Stimulated activated CD8-positive, alpha-beta memory T cell treated with anti-CD3 and anti-CD28 coated beads, Interleukin-12 subunit alpha, Interleukin-12 subunit beta, amount 100 ng/mL, for 4 hours (primary cell): ENCODE measurements at places on chromosomes 2 and 18.

DNA sequence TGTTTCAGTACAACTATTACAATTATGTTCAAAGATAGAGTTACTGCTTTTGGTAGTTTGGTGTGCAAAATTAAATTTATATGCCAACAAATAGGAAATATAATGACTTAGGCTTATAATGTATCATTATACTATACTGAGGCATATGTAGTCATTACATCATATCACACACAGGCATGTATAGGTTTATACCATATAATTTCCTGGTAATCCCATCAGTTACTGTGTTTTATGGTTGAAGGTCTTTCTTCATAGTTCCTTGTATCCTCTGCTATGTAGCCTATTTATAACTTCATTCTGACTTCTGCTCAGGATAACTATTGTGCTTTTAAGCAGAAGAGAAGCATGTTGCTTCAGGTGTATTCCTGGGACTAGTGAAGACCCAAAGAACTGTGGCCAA, 110.5 kb downstream of the ZNF407 start:
- no peak for DNase-seq

DNA sequence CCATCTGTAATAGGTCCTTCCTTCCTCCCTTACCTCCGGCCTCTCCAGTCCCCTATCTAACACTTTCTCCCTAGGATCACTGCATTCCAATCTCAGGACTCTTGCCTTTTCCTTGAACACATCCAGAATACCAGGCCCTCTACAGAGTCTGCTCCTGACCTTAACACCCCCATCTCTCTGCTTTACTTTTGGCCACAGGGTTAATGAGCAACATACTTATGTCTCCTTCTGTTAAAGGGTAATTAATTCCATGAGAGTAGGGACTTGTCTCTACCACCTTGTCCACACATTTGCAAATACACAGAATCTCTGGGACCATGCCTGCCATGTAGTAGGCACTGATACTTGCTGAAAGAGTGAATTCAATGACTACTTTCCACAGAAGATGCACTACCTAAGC, 94.9 kb downstream of the COBLL1 start:
- DNase-seq, result no peak

GRCh38 chr2:99609851-99610381, 120.1 kb upstream of the REV1 start:
- DNase-seq, result no peak

- DNase-seq, result no peak
Measured at GRCh38 chr2:201433394-201433995, 17.8 kb downstream of the TRAK2 start.

DNA sequence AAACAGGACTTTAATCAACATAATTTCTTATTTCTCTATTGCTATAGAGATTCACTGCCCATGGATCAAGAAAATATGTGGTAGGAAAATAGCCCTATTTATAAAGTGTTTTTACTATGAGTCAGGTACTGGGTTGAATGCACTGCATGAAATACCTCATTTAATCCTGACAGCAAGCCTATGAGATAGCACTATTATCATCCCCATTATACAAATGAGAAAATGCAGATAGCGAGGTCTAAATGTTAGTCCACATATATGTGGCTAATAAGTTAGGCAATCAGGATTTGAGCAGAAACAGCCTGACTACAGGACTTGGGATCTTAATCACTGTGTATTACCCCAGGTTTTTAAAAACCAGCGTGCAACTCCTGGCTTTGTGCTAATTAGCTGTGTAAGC, 8.5 kb upstream of the LYPD1 start:
- DNase-seq, result no peak

- DNase-seq, result no peak
Measured at GRCh38 chr2:194104687-194105086, 1552.3 kb upstream of the SLC39A10 start.

DNA sequence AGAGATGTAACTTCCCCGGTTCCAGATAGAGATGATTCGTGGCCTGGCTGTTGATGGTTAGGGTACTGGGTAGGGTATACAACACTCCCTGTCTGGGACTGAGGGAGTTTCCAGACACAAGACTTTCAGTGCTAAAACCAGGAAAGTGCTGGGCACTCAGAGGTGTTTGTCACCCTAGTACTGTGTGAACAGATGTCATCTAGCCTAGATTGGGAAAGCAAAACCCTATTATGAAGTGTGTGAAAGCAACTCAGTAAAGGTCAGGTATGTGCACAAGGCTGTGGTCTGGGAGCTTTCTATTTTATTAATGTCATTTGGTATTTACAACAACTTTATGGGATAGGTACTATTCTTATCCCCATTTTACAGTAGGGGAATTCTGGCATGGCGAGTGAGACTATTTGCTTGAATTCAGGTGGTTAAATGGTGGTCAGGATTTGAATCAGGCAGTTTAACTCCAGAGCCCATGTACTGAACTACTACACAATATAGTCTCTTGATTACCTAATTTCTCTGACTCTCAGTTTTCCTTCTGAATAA, 2.6 kb downstream of the BZW1 start:
- no peak for DNase-seq

DNA sequence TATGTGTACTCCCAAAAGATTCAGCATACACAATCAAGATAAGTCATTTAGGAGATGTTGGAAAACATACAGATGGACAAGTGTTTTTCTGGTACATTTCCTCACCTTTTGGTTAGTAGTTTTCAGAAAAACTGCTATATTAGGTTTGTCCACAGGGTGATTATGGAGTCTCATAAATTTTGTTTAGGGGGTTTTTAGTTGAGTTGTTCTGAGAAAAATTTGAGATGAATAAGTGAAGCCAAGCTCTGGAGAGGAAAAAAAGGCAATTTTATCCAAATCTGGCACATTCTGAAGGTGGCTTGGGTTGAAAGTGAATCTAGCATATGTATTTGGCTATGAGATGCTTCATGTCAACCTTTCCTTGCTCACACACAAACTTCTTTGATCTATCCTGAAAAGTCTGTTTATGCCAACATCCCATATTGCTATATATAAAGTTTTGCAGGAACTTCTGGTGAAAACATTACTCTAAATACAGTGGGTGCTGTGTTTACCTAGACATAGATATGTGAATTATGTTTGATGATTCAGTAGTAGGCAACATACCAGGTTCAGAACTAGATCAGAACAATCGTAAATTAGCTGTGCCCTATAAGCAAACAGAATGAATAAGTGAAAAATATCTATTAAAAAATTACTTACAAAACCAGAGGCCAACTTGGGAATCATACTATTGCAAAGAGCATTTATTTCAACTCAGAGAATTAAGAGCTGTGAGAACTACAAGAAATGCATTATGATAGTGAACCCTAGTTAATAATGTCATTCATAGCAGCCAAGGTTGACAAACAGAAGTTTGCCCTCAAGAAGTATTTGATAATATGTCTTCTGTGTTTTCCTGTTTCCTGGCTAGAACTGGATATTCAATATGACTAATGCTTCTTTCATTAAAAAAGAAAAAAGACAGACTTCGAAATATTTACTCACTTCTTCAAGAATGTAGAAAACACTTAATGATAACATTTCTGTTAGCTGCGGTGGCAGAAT, 552.0 kb downstream of the IRS1 start:
- DNase-seq, result no peak

- DNase-seq, result no peak
Measured at GRCh38 chr2:150646746-150647145, 159.3 kb upstream of the RND3 start.

DNA sequence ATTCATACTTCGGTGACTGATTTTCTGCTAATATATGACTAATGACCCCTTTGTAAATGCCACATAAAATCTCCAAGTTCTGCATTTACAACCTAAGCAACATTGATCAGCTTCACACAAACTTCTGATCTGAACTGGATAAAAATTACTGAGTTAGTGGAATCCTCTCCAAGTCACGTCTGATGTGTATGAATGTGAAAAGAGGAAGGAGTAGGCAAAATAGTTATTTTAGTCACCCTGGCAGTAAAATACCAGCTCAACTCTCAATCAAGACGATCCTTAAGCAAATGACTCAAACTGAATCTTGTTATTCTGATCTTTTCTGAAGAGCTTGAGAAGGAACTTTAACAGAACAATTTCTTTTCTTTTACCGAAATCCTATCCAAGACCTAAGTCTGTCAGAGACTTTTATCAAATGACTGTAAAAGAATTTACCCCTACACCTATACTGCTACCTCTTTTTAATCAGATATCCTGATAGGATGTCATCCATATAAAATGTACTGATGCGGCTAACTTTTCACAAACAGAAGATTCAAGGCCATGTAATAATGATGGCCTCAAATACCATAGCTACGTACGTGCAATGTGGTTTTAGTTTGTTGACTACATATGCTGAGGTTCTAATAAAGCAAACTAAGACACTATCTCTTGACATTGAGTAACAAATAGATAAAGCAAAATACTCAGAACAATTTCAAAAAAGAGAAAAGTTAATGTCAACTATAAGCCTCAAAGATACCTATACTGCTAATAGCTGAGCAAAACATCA, 23.7 kb downstream of the CUL3 start:
- DNase-seq, result no peak

DNA sequence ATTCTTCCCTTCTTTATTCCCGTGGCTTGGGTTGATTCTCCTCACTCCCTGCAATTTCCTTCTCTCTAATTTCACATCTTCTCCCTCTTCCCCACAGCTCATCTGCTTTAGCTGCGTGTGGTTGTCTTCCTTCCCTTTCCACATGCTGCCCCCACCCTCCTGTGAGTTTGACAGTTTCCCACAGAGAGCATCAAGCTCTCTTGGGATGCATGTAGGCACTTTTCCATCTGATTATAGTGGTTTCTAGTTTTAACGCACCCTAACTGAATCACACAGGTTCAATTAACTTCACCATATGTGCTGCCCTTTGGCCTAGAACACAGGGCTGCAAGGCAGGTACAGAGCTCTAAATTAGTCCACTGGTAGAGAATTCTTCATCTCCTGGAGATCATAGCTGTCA, 110.5 kb downstream of the TACR1 start:
- DNase-seq, result no peak

GRCh38 chr18:46374850-46375249, 270.7 kb downstream of the HAUS1 start:
- no peak for DNase-seq

GRCh38 chr2:235291461-235291860, 202.4 kb upstream of the AGAP1 start:
- DNase-seq, result no peak

DNA sequence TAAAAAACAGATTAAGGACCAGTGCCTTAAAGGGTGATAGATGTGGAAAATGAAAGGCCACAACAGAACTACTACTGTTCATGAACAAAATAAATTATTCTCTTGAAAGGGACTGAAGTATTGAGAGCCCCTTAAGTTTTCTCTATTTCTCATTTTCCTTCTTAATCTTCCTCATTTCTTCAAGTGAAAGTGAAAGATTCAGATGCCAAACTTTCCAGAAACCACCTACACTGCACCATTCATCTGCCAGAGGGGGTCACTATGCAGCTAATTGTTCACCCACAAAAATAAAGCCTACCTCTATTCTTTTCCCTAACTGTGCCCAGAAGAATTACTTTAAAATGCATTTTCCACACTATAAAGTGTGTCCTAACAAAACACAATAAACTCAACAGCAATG, 140.1 kb downstream of the NR4A2 start:
- no peak for DNase-seq

DNA sequence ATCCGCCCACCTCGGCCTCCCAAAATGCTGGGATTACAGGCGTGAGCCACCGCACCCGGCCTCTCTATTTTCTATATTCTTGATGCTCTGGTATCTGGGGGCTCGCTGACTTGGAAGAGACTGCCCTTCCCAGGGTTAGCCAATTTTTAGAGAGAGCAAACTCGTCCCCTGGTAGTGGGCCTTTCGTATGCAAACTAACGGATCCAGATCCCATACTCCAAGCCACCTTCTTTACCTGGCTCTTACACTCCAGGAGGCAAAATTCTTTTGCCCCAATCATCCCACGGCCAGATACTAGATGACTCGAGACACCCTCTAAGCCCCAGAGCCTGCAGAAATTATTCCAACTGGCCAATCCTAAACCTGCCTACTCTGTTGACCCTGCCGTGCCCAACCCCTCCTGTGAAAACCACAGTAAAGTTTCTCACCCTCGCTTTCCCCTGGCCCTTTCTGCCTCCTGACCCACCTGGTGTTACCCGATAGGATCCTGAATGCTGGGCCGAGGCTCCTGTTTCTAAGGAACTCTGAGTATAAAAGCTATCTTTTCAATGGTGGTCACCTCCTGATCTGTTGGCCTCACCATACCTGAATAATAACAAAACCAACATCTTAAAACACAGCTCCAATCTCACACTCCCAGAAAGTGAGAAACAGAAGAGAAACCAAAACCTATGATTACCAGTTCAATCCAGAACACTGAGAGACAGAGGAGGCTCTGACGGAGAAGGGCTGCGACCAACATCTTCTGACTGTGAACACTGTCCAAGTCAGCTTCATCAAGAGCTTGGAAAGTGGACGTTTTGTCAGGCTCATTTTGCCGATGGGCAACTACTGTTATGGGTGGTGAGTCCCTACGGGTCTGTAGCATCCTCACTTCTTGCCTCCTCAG, 57.6 kb upstream of the ZNF532 start:
- DNase-seq, result no peak

GRCh38 chr18:58761241-58761969, 90.1 kb downstream of the MALT1 start:
- DNase-seq, result no peak

- DNase-seq, result no peak
Measured at GRCh38 chr2:34416856-34417255, 817.8 kb upstream of the FAM98A start.

- no peak for DNase-seq
Measured at GRCh38 chr2:105376789-105377240, 22.0 kb downstream of the FHL2 start.

DNA sequence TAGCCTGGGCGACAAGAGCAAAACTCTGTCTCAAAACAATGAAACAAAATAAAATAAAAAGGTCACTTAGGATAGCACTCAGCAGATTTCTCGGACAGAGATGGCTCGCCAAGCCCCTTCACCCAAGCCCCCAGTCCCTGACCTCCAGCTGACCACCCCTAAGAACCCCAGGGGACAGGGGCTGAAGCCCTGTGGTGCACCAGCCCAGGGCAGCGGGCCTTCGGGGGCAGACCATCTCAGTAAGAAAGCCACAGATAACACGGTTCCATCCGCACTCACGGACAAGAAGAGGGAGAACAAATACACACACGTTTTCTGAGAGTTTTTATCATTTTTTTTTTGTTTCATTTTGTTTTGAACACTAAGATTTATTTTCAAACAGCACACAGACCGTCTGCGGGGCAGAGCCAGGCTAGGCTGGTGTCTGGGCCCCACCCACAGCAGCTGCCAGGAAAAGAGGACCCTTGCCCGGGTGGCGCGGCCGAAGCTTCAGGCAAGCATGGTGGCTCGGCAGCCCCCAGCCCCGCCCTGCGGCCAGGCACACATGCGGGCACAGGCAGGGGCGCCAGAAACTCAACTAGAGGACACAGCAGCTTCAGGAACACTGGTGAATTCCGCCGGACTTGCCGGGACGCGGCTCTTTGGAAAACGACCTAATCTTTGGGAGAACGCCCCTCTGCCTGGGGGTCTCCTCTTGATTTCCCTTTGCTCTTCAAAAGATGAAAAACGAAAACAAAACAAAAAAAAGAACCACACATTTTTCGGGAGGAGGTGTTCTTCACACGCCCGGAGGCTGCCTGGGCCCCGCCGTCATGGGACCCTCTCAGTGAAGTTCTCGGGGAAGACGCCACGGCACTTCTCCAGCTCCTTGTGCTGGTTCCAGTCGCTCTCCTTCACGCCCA, 59.0 kb downstream of the BIN1 start:
- DNase-seq, result no peak
